ENCODE measurements at places on chromosomes 6 and 20.
A peak's percentile ranks its signal among the peaks of the same experiment; 100 is the strongest.

DNA sequence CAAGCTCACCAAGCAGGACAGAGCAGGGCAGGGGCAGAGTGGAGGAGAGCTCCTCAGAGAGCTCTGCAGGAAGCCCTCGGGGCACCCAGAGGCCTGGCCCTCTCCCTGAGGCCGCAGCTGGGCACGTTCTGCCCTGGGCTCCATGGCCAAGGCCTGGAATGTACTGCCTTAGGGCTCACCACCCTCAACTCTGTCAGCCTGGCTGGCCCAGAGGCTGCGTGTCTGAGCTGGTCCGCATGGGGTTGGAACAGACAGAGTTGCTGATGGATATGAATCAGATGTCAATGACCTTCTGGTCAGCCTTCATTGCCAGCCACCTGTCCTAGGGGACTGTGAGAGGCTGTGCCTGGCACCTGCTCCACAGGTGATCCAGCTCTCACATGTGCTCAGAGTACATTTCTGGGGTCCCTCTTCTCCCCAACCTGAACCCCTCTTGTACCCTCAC is 33.2 kb upstream of the PCMTD2 start:
- DNase-seq = no peak

DNA sequence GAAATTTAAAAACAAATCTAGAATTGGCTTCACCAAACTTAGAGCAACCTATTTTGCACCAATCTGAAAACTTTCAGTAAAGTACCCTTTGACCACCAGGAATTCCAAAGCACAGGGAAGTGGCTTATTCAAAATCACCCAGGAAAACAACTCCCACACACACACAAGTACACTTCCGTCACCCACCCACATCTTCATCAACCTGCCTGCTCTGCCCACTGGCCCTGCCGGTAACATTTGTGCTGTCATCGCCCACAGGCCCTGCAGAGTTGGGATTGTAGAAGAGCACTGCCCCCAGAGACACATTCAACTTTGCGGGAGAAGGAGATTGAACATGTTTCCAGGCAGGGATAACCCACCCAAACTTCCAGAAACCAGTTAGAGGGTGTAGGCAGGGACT is 19.3 kb upstream of the SCML4 start:
- DNase-seq = no peak

- no peak for DNase-seq
Observed at GRCh38 chr6:6640926-6641325, 52.4 kb downstream of the LY86 start.

GRCh38 chr20:3935956-3936340 is 46.8 kb downstream of the PANK2 start:
- no peak for DNase-seq

DNA sequence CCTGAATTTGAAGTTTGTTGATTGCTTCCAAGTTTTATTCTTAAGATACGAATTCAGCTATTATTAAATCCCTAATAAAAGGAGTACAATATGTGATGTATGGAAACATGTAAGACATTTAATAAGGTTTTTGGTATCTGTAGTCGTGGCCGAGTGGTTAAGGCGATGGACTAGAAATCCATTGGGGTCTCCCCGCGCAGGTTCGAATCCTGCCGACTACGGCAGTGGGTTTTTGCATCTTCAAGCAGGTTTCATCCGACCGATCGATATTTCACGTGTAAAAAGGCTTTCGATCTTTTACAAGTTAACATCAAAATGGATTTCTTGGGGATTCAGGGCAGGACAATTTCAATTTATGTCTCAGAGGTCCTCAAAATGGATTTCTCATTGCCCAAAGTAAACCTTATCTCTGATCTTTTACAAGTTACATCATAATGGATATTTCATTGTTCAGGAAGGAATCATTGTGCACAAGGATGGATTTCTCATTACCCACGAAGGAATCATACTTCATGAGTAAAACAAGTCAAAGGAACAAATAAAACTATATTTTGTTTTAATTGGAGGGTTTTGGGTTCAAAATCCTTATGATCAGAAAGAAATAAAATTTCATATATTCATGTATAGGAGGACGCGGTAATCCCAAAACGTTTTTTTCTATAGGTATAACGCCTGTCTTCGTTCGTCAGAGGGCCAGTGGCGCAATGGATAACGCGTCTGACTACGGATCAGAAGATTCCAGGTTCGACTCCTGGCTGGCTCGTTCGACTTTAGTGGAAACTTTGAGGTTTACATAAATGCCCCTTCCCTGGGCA is 37.3 kb upstream of the BTN3A2 start:
- DNase-seq = peak; percentile 25

GRCh38 chr20:7806831-7807230 is 133.4 kb downstream of the HAO1 start:
- DNase-seq = no peak

DNA sequence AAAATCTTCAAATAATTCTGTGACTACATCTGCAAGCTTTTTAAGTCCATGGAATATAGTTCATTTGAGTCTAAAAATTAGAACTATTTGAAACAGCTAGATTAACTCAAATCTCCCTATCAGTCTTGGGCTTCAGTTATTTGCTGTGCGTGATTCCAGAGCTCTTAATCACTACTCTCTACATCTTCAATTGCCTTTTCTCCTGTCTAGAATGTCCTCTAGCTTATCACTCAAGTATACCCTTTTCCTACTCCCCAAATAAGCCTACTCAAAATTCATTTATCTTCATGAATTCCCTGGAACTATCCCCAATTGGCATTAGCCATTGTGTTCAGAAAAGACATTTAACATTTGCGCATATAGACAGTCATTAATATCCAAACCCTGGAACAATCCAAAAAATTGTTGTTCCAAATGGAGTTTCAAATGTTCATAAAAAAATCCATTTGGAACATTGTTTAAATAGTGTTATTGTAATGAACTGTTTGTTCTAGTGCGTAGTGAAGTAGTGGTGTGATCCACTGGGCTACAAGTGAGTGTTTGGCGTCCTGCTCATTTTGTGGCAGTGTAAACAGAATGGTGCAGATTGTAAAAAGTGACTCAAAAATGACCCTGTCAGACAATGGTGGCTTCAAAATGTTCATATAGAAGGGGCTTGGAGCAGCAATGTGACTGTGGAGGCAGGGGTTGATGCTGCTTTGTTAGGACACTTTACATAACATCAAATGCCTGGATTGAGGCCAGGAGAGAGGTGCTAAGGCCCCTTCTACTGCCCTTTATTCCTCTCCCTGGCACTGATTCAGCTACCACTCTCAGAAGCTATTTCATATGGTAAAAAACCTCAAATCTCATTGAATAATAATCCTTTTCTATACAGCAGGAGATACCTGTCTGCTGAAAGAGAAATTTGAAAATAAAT is 122.3 kb downstream of the KIF6 start:
- DNase-seq = no peak

DNA sequence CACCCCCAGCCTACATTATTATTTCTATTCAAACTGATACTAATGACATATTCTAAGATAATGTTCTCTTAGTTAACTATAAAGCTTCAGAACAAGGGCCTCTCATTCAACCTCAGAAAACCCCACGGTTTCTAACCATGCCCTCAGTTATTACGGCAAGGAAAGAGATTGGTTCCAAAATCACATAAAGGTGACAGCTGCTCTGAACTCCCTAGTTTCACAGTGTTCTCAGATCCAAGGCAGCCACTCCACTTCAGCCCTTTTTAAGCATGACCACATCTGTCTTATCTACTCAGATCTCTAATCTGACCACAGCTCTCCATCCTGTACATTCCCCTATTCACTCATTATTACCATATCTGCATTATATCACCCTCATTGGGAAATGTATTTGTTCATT is 98.8 kb upstream of the CEP85L start:
- no peak for DNase-seq

DNA sequence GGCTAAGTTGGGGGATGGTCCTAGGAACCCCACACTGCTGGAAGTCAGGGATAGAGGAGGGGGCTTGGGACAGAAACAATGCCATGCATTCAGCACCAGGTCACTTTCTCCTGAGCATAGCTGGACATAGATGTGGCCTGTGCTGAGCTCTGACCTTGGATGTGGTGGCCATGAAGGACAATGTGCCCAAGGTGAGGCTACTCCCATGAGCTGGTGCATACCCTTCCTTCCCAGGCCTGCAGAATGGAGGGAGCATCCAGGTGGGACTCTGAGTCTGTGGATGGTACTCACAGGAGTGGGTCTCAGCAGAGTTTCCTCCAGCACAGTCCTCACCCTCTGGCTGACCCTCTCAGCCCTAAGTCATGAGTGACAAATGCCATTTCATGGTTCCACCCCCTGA is 16.9 kb downstream of the CST9L start:
- no peak for DNase-seq
